ENCODE measurements at places on chromosomes 7 and 10.
A peak's percentile ranks its signal among the peaks of the same experiment; 100 is the strongest.

GRCh38 chr10:102735065-102735562, 8.6 kb upstream of the WBP1L start:
- no peak for DNase-seq

DNA sequence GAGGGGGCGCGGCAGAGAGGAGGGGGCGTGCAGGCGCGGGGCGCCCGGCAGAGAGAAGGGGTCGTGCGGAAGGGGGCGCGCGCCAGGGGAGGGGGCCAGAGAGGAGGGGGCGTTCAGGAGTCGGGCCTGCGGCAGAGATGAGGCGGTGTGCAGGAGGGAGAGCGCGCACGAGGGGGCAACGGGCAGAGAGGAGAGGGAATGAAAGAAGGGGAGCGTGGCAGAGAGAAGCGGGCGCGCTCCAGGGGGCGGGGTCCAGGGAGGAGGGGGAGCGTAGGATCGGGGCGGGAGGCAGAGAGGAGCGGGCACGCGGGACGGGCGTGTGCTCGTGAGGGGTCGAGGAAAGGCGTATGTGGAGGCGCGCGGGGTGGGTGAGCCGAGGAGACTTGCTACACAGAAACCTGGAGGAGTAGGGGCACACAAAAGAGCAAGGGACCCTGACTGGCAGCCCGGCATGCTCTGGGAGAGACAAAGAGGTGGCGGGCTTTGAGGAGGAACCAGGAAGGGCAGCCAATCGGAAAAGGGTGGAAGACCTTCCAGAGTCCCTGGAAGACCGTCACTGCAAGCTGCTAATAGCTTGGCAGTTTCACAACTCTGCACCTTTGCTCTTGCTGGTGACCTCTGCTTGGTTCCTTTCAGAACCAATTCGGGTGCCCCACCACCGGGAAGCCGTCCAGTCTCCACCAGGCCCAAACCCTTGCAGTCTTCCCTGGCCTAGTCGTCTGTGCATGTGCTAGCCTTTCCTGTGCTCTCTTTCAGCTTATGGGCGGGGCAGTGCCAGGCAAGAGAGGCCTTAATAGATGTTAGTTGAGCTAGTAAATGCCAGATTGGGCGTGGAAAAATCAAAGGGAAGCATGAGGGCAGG, 639 bp downstream of the DYDC2 start:
- peak; percentile 88 for DNase-seq

DNA sequence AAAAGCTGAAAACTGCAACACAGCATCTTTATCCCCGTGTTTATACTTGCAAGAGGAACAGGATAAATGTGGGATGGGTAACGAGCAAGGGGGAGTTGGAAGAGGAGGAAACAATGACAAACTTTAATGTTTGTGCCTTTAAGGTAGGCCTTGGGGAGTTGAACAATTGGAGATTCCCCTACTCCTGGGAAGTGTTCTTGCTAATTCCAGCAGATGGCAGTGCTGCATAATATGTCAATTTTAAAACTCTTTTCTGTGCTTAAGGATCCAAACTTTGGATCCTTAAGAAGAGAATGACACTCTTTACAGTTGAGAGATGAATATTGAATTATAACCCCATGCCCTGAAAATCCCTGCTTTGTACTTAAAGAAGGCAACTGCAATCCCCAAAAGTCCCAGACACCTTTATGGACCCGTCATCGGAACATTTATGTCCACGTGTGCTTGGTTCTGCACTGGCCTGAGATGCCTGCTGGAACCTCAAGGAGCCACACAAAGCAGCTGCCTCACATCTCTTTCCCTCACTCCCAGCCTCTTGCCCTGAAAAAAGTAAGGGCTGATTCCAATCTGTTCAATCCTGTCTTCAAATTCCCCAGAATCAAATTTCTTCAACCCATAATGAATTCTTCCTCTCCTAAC, 12.0 kb downstream of the IFIT5 start:
- peak; percentile 83 for DNase-seq

DNA sequence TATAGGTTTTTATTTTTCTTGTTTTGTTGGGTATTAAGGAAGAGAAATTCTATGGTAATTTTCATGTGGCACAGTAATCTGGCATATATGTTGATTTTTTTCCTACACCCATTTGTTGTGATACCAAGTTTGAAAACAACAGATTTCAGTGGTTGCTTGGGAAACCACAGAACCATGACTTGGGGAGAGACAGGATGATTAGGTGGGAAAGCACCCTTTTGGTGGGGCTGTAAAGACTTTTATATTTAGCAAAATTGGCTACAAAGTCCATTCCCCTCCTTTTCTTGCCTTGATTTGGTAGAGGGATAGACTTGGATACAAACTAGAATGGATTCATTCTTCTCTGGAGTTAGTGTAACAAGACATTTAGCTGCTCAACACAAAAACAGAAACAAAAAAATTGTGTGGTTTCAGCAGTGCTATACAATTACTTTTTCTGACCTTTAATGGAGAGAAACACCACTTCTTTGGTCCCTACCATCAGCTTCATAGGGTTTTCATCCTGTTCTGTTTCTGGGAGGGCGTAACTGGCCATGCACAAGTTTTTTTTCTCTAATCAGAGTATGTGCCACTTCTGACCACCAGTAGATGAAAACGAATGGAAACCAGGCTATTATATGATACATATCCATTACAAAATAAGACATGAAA, 52.7 kb downstream of the FIGNL1 start:
- no peak for DNase-seq

- DNase-seq = no peak
Measured at GRCh38 chr7:8134089-8134733, 127.8 kb downstream of the ICA1 start.

- DNase-seq = no peak
Measured at GRCh38 chr10:44922796-44923545, 11.8 kb downstream of the TMEM72 start.

Measured in eye (tissue), 1 donor.